ENCODE measurements at places on chromosomes 5 and 9. TPM values are rescaled to one million over a fixed set of nuclear protein-coding genes. Genes with fewer than 3 reads are reported as not detected.

- no peak for DNase-seq
These were observed 404.0 kb upstream of the GRIA1 start for GRCh38 chr5:153086486-153086885.

DNA sequence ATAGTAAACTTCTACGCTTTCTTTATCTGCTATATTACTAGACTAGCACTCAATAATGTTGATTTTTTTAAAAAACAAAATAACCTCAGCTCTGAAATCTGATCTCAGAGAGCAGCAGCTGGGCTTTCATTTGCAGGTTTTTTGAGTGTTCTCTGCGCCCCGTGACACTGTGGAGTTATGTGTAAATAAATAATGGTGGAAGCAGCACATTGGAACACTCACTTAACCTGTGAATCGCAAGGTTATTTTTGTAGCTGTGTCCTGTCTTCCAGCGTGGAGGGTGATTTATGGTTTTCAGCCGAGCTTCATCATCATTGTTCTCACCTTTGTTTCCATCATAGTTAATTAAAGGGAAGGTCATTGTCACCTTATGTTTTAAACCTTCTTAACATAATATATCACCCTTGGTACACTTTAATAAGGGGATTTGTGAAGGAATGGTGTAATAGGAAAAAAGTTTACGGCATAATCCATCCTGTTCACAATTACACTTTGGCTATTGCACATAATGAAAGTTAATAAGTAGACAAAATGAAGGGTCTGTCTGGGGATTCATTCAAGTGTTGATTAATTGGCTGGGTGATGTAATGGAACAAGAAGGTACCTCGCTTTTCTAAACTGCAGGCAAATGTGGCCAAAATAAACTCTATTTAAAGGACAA, 493.3 kb upstream of the ADAMTS16 start:
- DNase-seq: no peak

GRCh38 chr5:159663986-159664385, 252.3 kb upstream of the ADRA1B start:
- no peak for DNase-seq

The SPINK6 gene
- total RNA-seq: not detected

The TAF11L5 gene
- total RNA-seq: not detected

The SPATA31E1 gene
- not detected for total RNA-seq

The STKLD1 gene
- total RNA-seq: 1.4 TPM
